Activated T-helper 2 cell treated with anti-CD3 and anti-CD28 coated beads, Interferon-gamma antibody, Interleukin-2, Interleukin-4, amounts not matched to agents 10 μg/mL and 5 μg/mL and 100 μg/mL, durations not matched to agents 14 hours and 24 hours and 36 hours (primary cell): ENCODE measurements at places on chromosomes 3 and 15. TPM values are rescaled to one million over a fixed set of nuclear protein-coding genes. Genes with fewer than 3 reads are reported as not detected.

RAD18 gene
- total RNA-seq, result 46.1 and 46.5 TPM in 2 replicates

IGF2BP2 gene
- total RNA-seq, result 0.05 and 1.6 TPM in 2 replicates

SLC24A1 gene
- 5.3 and 5.8 TPM in 2 replicates for total RNA-seq

PPARG gene
- 40.1 and 43.6 TPM in 2 replicates for total RNA-seq

PRTG gene
- total RNA-seq, result 0.66 and 0.83 TPM in 2 replicates

ALCAM gene
- 36.7 and 37.3 TPM in 2 replicates for total RNA-seq

KCNAB1 gene
- not detected in 2 replicates for total RNA-seq

KLHL40 gene
- not detected in 2 replicates for total RNA-seq
